Fibroblast of skin of scalp (primary cell): ENCODE measurements at places on chromosomes 2 and 18.

- DNase-seq = no peak
Measured at GRCh38 chr2:239189711-239190131, 211.1 kb downstream of the HDAC4 start.

- DNase-seq = no peak
Measured at GRCh38 chr2:109447776-109448175, 166.0 kb downstream of the SEPTIN10 start.

DNA sequence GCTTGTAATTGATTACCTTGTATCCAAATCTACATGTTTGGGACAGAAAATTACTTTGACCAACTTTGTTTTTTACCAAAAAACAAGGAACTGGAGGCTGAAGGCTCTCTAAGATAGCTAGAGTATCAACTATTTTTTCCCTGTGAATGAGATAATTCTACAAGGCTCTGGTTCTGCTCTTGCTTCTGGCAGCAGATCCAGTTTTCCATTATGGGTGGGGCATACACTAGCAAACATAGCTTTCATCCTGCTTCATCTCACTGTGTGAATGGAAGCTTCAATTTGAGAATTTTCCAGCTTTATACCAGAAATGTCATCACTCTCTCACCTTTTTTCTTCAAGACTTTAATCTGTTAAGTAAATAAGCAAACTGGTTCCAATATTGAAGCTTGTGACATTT, 249.7 kb downstream of the RPRM start:
- no peak for DNase-seq

- no peak for DNase-seq
Measured at GRCh38 chr18:53004798-53005197, 664.8 kb downstream of the DCC start.

GRCh38 chr2:101396316-101396717, 9.0 kb upstream of the CREG2 start:
- DNase-seq = peak; percentile 95

DNA sequence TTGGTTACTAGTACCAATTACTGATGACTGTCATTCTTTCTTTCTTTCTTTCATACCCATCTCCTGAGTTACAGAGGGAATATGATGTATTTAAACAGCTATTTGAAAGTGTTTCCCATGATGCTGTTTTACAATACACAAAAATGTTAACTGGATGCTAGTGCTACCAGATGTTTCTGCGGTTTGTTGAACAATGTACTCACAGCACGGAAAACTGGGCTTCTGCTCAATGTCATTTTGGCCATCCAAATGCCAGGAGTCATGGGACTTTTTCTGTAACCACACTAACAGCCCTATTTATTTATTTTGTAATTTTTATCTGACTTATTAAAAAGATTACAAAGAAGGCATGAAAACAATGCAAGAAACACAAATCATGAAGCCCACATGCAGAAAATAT, 313.8 kb downstream of the RIT2 start:
- peak; percentile 26 for DNase-seq

DNA sequence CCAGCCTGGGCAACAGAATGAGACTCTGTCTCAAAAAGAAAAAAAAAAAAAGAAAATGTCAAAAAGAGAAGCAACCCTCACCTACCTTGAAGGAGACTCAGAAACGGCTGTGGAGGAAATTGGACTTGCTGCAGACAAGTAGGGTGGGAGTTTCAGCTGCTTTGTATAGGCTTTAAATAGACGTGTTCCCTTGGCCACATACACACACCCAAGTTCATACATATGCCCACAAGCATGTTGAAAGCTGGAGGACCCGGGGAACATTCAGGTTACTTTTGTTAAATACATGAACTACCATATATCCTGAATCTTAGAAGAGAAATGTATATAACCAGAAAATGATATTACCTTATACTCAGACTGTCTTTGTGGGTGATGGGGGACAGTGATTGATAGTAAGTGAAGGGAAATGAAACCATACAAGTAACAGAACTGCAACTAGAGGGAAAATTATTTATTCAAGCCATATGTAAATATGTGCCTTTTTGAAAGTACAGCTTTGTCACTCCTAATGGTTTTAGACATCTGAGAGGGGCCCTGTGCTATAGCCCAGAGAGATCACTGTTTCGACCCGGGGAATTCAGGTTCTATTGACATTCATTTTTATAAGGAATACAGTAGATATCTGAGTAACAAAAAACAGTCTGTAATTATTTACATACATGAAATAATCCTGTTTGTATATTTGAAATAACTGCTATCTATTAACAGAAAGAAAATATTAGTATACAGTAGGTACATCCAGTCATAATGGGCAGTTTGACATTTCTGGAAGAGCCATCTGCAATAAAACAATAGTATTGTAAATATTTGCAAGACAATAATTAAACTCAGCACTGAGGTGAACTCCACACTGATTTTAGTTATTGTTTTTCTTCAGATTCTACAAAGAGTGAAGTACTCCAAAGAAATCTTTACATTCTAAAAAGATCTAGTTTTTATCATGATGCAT, 48.0 kb upstream of the TGIF1 start:
- no peak for DNase-seq

DNA sequence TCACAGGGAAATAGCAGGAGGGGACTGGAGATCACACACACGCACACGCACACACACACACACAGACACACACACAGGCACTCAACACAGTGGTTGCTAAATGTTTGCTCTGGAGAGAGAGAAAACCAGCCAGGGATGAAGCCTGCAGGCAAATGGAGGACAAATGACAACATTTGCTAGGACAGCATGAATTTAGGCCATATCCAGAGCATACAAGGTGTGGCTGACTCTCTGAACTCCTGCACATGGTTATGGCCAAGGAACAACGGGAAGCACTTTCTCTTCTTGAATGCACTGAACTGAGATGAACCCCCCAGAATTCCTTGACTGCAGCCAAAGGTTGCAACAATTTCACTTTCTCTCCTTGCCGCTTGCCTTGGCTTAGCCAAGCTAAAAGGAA, 230.0 kb upstream of the RASGRP3 start:
- no peak for DNase-seq

DNA sequence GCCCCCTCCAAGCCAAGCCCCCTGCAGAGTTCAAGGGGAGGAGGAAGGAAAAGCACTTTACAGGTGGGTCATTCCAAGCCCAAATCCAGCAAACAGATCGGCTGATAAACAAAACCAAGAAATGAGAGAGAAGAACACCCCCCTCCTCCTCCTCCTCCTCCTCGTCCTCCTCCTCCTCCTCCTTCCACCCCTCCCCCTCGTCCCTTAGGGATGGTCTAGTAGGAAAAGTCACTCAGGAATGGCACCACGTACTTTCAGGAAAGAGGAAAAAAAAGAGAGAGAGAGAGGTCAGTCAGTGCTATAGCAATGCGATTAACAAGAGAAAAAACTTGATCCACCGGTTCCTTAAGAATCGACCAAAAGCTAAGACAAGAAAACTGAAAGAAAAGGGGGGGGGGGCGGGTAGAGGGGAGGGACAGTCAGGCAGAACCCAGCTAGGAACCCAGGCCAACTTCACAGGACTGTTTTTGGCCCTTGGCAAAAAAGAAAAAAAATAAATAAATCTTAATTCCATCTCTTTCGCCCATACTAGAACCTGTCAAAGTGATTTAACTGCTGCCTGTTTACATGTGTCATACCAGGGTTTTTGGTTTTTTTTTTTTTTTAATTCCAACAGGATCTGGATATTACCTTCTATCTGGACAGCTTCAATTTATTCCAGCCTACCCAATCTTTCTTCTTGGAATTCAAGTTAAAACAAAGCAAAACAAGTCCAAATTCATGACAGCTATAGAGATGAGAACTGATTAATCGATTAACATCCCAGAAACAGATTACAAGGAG, 906 bp downstream of the IKZF2 start:
- no peak for DNase-seq

DNA sequence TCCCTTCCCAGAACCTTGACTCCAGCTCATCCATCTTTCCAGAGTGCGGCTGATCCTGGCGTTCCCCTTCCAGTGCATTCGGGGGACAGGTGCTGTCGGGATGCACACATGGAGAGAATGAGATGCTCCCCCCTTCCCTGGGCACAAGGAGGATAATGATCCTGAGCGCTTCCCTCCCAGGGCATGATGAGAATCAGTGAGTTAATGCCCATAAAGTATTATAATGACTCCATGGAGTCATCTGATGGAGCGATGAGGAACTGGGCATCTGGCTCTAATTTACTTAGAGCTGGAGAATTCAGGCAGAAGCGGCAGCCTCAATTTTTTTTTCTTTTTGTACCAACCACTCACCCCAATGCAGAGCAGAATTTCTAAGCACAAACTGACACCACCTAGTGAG, 79.6 kb upstream of the SKOR2 start:
- peak; percentile 20 for DNase-seq

- DNase-seq = no peak
Measured at GRCh38 chr2:82428251-82428650, 2030.8 kb downstream of the SUCLG1 start.

GRCh38 chr2:170930131-170930990, 1.3 kb downstream of the GORASP2 start:
- peak; percentile 27 for DNase-seq

GRCh38 chr2:120990451-120990871, 254.8 kb downstream of the GLI2 start:
- no peak for DNase-seq

GRCh38 chr18:11500153-11501122, 109.0 kb upstream of the SLC35G4 start:
- DNase-seq = peak; percentile 94

DNA sequence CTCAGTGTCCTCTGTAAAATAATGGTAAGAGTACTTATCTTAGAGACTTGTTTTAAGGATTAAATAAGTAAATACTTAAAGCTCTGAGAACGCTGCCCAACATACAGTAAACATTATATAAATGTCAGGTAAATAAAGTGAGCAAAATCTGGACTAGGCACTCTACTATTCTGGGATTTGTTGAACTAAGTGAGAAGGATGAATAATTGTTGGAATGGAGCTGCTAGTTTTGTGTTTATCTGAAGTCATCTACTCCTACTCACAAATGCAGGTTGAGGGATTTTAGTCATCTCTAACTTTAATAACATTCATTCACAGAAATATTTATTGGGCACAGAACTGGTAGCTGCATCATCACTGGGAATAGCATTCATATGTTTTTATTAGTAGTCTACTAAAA, 103.4 kb downstream of the MEIS1 start:
- no peak for DNase-seq

DNA sequence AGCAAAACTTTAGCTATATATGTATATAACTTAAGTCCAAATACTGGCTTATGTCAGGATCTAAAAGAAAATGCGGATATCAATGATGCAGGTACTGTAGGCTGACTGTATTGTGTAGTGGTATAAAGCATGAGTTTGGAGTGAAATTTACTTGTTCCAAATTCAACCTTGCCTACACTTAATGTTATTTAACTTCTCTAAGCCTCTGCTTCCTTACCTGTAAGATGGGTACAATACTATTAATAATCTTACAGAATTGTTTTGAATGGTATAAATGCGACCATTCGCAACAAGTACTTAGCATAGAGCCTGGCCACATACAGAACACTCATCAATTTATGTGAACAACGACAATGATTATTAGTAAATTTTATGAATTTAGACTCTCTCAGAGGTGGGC, 62.4 kb downstream of the SPRED2 start:
- no peak for DNase-seq

DNA sequence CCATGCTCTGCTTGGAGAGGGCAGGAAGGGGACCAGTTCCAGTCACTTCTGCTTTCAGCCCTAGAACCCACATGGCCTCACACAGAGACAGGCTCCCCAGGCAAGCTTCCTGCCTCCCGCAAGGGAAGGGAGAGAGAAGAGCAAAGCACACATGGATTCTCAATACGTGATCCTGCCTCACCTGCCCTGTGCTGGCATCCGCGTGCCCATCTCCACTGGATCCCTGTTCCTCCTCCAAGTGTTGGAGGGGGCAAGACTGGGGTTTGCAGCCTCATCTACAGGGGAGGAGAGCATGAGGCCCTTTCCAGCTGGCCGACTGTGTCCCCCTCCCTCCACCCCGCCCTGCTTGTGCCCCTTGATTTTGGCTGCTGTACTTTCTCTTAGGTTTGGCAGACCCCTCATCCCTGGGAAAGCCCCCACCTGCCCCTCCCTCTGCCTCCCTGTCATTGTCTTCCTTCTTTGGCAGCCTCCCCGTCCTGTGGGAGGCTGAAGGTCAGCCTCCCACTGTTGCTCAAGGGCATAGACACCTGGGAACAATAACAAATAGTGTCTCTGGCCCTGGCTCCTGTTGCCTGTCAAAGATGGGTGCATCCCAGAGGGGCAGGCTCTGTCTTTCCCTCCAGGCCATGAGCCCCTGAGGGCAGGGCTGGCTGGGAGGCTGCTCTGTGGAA, 22.7 kb downstream of the KCNF1 start:
- no peak for DNase-seq
